Suppressor macrophage treated with lipopolysaccharide for 1 hour (primary cell): ENCODE measurements at places on chromosomes 3 and 15.

DNA sequence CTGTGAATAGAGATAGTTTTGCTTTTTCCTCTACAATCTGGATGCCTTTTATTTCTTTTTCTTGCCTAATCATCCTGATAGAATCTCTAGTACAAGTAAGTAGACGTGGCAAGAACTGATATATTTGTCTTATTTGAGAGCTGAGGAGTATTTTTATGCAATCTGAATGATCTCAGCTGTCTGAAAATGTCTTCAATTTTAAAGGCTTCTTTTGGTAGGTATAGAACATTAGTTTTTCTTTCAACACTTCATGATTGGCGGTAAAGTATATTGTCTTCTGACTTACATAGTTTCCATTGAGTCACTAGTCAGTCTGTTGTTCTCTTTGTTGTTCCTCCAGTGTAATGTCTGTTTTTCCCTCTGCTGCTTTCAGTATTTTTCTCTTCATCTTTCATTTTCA, 31.3 kb downstream of the MGA start:
- DNase-seq = peak; percentile 21

DNA sequence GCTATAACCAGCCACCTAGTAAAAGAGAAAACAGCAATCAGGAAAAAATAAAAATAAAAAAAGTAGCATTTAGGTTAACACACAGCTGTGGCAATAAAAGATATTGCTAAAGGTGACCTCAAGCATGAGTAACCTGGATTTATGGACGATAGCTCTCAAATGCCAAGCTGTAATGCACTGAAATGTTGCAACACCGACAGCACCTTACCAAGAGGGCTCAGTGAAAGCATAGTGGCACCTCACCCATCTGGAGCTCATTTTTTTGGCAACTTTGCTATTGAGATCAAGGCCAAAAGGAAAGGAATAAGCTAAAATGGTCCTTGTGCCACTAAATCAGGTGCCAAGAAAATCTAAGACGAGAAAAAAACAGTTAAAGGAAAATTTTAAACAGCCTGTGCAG, 2.5 kb downstream of the HACD2 start:
- no peak for DNase-seq

- DNase-seq = no peak
These were observed 132.7 kb upstream of the BHLHE40 start for GRCh38 chr3:4846543-4846942.

GRCh38 chr15:66698318-66698961, 3.6 kb upstream of the SMAD6 start:
- DNase-seq = peak; percentile 80

DNA sequence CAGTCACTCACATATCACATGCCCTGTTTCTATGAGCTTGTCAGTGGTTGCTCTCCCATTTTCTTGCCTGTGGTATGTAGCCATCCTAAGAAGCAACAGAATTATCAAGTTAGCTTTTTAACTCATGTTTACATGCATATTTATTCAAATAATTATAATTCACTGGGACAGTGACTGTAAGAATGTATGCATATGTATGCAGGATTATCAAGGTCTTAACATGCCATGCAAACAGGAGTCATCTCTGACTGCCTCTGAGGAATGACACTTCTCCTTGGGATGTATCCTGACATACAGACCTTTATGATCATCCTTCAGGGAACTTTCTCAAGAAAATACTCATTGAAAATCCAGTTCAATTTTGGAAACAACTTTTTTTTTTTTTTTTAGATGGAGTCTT, 240.9 kb downstream of the CPNE4 start:
- no peak for DNase-seq
